ENCODE measurements at places on chromosomes 3 and 15.

GRCh38 chr15:49387471-49387870 is 35.6 kb upstream of the FGF7 start:
- no peak for DNase-seq

DNA sequence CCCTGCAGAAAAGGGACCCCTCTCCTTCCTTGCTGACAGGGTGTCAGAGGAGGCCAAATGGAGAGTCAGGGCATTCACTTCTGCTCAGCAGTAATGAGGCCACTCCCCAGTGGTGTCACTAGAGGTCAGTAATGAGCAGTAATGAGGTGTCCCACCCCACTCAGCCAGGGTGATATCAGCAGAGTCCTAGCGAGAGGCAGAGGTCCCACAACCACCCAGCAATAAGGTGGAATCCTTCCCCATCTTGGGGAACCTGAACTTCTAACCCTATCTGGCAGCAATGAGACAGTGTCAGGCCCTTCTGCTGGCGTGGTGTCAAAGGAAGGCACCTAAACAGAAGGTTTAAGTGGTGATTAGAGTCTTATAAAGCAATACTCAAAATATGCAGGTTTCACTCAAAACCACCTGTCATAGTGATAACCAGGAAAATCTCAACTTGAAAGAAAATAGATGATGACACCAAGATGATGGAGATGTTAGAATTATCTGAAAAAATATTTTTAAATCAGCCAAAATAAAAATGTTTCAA is 12.9 kb downstream of the OCA2 start:
- DNase-seq: peak; percentile 83

GRCh38 chr3:136634821-136635220 is 117.4 kb downstream of the STAG1 start:
- DNase-seq: no peak

DNA sequence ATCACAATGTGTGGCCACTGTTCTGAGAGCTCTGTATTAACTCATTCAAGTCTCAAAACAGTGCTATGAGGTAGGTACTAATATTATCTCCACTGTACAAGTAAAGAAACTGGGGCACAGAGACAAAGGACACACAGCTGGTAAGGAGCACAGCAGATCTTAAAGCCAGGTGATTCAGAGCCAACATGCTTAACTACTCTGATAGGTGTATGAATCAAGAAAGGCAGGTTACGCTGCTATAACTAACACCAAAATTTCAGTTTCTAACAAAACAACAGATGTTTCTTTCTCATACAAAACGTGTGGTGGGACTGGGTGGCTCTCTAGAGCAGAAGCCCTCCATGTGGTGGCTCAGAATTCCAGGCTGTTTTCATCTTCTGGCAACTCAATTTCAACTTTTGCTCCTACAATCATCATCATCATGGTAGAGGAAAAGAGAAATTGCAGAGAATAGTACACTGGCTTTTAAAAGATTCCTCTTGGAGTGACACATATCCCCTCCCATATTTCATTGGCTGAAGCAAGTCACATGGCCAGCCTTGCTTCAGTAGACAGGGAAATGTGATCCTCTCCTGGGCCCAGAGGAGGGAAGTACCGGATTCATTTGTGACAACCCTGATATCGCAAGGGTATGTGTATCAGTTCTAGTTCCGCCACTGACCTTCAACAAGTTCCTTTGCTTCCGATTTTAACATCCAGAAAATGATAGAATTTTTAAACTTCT is 126.2 kb upstream of the PTX3 start:
- no peak for DNase-seq

DNA sequence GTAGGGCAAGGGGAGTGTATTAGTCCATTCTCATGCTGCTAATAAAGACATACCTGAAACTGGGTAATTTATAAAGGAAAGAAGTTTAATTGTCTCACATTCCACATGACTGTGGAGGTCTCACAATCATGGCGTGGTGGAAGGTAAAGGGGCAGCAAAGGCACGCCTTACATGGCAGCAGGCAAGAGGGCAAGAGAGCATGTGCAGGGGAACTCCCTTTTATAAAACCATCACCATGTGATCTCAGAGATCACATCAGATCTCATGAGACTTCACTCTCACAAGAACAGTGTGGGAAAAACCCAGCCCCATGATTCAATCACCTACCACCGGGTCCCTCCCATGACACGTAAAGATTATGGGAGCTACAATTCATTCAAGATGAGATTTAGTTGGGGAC is 41.4 kb downstream of the SUMF1 start:
- no peak for DNase-seq

DNA sequence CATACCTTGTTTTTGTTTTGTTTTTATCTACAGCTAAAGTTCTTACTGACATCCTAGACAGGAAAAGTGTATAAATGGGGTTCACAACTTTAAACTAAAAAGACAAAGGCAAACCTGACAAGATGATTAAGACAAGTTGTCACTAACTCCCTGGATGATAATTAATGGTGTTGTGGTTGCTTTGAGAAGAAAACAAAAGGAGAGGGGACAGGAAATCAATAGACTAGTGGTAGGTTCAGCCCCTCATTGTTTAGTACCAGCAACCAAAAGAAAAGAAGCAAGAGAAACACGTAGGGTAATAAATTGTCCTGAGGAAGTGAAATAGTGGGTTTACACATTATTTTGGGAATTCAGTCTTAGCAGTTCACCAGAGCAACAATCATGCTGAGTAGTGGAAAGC is 78.8 kb downstream of the BFSP2 start:
- DNase-seq: no peak

GRCh38 chr15:49428409-49429095 is 5.5 kb downstream of the FGF7 start:
- DNase-seq: no peak

- no peak for DNase-seq
These were observed 12.0 kb upstream of the SEMA4B start for GRCh38 chr15:90188914-90189748.

DNA sequence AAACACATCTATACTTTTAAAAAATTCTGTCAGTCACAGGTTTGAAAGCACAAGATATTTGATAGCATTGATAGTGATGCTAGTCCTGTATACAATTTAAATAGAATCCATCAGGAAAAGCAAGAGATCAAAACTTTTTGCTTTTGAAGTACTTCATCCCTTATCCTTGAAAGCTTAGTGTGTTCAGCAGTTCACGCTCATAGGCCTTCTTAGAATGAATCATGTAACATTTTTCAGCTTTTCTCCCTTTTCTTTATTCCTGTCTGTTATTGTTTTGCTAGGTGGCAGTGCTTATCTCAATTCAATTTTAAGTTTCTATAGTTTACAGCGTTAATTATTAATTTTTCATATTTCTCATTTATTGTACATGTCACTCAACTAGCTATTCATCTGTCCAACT is 69.1 kb downstream of the FGF7 start:
- no peak for DNase-seq

- DNase-seq: no peak
These were observed 102.6 kb downstream of the STAC start for GRCh38 chr3:36482880-36483279.

- no peak for DNase-seq
These were observed 45.3 kb downstream of the PLS1 start for GRCh38 chr3:142641504-142641903.

DNA sequence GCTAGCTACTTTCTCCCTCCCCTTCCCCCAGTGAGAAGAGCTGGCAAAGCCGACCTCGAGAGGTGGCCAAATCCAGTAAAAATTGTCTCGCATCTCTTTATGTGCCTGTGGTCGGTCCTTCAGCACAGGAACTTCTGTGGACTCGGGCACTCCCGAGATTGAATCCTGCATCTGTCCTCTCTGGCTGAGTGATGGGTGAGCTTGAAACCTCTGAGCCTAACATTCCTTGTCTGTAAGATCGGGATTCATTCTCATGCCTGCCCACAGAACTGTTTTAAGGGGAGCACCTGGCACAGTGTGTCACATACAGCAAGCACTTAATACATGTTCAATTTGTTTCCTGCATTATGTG is 11.3 kb downstream of the CX3CR1 start:
- no peak for DNase-seq

- DNase-seq: peak; percentile 37
These were observed 68.5 kb downstream of the CPN2 start for GRCh38 chr3:194282436-194283122.

GRCh38 chr3:192068464-192069254 is 607.7 kb downstream of the PYDC2 start:
- no peak for DNase-seq

DNA sequence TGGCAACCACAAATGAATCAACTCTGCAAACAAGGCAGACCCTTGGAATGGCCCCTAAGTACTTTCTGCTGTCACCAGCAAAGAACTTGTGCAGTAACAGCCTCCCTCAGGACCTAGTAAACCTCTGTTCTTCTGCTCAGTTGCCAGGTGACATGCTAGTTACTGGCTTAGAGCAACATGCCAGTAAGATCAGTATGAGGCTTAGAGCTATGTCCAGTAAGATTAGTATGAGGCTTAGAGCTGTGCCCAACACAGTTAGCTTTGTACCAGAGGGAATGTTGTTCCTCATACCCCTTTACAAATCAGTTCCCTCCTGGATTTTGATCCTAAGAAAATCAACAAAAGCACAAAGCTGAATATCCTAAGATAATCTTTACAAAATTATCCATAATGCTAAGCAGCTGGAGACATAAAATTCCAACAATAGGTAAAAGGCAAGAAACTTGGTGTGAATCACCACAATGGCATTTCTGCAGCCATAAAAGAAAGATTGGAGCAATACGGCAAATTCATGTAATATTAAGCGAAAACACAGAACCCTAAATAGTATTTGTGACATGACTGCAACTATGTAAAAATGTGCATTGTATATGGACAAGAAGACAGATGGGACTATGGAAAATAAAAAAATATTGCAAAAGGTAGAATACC is 107.3 kb upstream of the LPP start:
- DNase-seq: no peak

DNA sequence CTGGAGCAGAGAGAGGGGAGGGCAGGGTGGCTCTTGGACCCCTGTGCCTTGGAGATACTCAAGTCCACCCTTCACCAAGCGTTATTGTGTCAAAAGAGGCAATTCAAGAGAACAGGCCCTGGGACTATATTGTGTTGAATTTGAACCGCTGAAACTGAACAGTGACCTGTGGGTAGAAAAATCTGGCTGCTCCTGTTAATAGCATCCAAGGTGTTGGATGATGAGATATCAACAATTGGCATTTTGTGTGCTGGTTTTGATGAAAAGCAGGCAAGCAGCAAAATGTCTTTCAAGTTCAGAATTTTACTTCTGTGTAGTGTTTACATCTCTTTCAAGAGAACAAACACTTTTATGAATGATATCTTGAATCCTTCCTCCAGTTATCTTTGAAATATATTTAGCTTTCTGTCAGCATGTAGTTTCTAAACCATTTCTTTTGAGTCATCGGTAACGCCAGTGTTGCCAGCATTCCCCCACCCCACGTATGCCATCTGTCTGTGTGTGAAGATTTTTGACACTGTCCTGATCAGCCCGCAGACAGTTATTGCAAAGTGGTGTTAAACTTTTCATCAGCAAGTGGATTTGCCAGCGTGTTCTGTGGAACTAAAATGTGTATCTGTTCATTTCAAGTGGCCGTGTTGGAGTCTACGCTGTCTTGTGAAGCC is 34.8 kb downstream of the PDHB start:
- DNase-seq: no peak

DNA sequence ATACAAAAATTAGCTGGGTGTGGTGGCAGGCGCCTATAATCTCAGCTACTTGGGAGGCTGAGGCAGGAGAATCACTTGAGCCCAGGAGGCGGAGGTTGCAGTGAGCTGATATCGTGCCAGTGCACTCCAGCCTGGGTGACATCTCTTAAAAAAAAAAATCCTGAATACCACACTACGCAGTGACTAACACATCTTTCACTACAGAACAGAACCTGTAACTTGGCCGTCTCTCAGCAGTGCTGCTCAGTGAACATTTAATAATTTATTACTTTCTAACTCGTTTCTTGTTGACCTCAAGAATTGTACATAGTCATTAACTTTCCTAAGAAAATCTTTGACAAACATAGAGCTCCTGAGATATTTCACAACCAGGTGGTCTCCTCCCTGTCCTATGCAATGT is 3.8 kb downstream of the GREM1 start:
- no peak for DNase-seq

- DNase-seq: no peak
These were observed 75.5 kb downstream of the NEDD4 start for GRCh38 chr15:55917881-55918296.

DNA sequence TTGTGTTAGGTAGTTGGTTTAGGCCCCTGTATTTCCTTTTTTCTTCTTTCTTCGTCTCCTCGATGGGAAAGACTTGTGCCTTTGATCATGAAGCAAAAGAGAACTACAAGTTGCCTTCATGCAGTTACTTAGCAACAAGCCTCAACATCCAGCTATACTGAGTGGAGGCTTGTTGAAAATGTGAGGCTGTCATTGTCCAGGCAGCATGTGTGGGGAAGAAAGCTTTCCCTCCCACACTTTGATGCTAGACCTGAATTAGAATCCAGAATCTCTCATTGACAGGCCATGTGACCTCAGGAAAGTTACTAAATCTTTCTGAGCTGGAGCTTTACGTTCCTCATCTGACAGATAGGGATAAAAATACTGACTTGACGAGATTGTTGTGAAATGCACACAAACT is 23.7 kb downstream of the IFT122 start:
- DNase-seq: no peak

DNA sequence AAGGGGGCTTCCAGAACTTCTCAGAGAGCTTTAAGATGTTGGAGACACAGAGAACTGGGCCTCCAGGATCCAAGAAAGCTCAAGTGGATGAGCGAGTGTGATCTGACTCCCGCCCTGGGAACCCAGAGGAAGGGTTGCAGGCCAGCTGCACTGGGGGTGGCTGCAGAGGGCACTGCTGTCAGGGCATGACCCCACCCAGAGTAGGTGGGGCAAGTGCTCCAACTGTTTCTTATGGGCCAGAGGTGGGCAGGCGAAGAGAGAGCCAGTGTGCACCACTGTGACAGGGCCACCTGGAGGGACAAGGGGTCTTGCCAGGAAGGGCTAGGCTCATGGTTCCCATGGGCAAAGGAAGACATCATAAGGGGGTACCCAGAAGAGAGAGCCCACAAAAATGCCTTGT is 48.8 kb downstream of the EXOG start:
- peak; percentile 41 for DNase-seq

GRCh38 chr3:123290107-123290930 is 88.6 kb downstream of the SEC22A start:
- peak; percentile 46 for DNase-seq

DNA sequence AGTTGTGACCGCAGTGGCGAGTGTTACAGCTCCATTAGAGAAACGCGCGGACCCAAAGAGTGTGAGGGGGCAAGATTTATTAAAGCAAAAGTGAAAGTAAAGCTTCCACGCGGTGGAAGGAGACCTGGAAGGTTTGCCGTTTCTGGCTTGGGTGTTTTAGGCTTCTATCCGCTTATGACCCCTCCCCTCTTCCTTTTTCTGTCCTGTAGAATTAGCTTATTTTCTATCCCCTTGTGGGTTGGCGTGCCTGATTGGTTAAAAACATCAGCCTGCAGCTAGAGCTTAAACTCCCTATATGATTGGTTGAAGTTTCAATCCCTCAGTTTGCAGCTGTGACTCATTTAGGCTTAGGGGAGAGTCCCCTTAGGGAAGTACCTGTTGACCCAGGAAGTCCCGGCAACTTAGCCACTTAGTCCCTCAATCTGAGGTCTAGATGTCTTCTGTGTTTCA is 39.6 kb downstream of the C3orf38 start:
- DNase-seq: no peak
